ENCODE measurements at places on chromosomes 1 and 21.

GRCh38 chr1:40851643-40852042 lies 10.5 kb downstream of the CITED4 start:
- DNase-seq, result no peak

- DNase-seq, result no peak
Observed at GRCh38 chr1:203127666-203128430, at the start of gene ADORA1. TSS of gene ADORA1 (plus strand) at chr1:203127726. CDS start at chr1:203128842, 1,116 bp downstream.

- DNase-seq, result peak; percentile 95
Observed at GRCh38 chr1:44730741-44731512, at the start of gene RNU5D-1. TSS of gene RNU5D-1 (minus strand) at chr1:44731170.

GRCh38 chr1:102655034-102655433 lies 453.3 kb downstream of the COL11A1 start:
- DNase-seq, result no peak

- no peak for DNase-seq
Observed at GRCh38 chr1:76291737-76292136, 217.2 kb downstream of the ST6GALNAC3 start.

Measured in NCI-H1417 treated with DMSO at 0.1 percent for 48 hours (cell line).